ENCODE measurements at places on chromosomes 4 and X. TPM values are rescaled to one million over a fixed set of nuclear protein-coding genes. Genes with fewer than 3 reads are reported as not detected.
A peak's percentile ranks its signal among the peaks of the same experiment; 100 is the strongest.

- peak; percentile 63 for DNase-seq
These were observed 253.6 kb downstream of the CBLL2 start for GRCh38 chrX:22526339-22526738.

The TFDP3 gene
- not detected for polyA plus RNA-seq

DNA sequence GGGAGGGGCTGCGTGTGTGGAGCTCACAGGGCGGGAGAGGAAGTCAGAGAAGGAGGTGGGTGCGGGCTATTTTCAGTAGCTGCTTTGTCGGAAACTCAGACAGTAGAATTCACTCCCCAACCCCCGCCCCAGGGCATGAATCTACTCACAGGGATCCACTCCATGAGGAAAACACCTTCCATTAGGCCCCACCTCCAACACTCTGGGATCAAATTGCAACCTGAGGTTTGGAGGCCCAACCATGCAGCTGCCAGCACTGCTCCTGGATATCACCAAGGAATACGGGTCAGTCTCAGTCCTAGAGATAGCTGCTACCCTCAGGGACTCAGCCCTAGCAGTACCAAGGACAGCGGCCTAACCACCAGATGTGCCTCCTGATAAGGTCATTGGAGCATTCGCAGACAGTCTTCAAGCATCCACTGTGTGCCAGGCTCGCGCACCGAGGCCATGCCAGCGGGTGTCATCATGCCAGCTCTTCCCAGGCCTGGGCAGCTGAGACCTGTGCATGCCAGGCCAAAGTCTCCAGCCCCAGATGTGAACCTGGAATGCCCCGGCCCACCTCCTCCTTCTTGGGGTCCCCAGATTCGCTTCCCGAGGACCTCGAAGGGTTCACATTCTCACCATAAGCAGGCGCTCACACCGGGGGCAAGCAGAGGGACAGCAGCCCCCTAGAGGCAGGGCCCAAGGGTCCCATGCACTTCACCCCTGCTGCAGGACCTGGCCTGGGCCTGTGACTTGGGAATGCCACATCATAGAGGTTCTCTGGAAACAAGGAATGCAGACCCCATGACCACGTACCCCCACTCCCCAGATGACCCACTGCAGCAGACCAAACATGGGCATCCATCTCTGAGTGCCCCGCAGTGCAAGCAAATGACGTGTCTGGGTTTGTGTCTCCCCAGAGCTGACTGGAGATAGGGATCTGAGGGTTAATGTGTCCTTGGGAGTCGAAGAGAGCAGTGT, 102.3 kb downstream of the ADRA2C start:
- no peak for DNase-seq

DNA sequence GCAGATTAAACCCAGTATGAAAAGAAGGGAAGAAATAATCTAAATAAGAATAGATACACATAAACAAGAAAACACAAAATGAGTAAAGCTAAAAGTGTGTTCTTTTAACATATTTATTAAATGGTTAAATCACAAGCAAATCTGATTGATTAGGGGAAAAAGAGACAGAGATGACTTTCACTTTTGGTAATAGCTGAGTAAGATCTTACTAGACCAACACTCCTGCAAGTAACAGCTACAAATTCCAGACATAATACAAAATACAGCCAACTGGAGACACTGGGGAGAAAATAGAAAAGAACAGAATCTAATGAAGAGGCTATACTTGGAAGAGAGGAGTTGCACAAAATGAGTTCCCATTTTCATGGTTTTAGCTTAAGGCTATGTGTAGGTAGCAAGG, 33.5 kb downstream of the OR13H1 start:
- no peak for DNase-seq

The GYPA gene
- not detected for polyA plus RNA-seq

The PPBP gene
- polyA plus RNA-seq: 5.2 TPM

- DNase-seq: peak; percentile 62
These were observed 375 bp downstream of the FGFR3 start for GRCh38 chr4:1793496-1793840.

DNA sequence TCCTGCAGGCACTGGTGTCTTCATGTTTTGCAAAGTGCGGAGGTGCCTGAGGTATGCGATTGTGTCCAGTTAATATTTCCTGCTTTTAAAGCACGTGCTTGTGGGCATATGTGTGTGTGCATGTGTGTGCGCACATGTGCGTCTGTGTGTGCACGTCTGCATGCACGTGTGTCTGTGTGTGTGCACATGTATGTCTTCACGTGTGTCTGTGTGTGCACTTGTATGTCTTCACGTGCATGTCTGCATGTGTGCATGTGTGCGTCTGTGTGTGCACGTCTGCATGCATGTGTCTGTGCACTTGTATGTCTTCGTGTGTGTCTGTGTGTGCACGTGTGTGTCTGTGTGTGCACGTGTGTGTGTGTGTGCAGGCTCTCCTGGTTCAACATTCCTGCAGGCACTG, 49.5 kb downstream of the SHOX start:
- no peak for DNase-seq

DNA sequence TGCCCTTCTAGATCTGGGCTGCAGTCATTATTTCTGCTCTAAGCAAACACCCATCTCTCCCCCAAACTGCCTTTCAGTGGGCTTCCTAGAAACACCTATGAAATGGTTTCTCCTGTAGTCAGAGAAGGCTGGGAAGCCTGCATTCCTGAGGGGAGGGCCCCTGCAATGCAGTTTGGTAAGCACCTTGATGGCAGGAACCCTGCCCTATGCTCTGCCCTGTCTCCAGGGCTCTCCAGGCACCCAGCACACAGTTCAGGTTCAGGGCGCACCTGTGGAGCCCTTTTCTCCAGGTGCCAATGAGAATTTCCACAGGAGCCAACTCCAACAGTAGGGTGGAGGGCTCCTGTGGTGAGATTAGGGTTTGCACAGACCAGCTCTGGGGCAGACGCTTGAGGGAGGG, 69.1 kb upstream of the FBXW7 start:
- no peak for DNase-seq

- no peak for DNase-seq
These were observed 28.5 kb upstream of the SLC25A6 start for GRCh38 chrX:1420371-1420770.

GRCh38 chr4:163476761-163477438, 3.3 kb upstream of the TKTL2 start:
- no peak for DNase-seq

The LPAR4 gene
- polyA plus RNA-seq: not detected

DNA sequence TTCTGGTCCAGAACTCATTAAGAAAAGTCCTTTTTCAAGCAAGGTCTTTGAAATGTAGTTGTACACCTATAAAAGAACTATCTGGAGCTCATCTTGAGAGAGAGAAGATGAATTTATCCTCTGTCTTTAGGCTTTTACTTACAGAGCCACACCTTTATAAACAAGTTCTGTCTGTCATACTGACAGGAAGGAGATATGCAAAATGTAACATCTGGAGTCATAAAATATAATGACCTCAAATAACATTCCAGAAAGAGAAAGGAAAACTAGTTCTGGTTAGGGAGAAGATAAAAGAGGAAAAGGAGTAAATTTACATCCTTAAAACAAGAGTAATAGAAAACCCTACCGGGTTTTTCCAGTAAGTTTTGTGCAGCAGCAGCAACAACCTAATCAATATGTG, 1.3 kb downstream of the INPP4B start:
- no peak for DNase-seq

The HS3ST1 gene
- 17.7 TPM for polyA plus RNA-seq

The MAGEA3 gene
- not detected for polyA plus RNA-seq

GRCh38 chrX:29466456-29466855, 748.9 kb upstream of the MAGEB2 start:
- no peak for DNase-seq

- no peak for DNase-seq
These were observed 99.5 kb downstream of the FBXW7 start for GRCh38 chr4:152436384-152436783.

DNA sequence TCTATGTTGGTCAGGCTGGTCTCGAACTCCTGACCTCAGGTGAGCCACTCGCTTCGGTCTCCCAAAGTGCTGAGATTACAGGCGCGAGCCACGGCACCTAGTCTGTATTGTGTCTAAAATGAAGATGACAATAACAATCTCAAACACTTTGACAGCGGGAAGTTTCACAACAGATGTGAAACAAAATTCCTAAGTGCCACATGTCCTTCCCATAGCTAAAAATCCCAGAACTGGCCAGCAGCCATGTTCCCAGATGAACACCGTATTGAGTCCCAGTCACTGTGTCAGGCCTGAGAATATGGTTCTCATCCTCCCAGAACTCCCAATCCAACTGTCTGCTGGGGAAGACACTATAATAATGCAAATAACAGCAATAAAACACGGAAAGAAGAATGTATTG, 16.4 kb upstream of the KLHL8 start:
- DNase-seq: no peak

DNA sequence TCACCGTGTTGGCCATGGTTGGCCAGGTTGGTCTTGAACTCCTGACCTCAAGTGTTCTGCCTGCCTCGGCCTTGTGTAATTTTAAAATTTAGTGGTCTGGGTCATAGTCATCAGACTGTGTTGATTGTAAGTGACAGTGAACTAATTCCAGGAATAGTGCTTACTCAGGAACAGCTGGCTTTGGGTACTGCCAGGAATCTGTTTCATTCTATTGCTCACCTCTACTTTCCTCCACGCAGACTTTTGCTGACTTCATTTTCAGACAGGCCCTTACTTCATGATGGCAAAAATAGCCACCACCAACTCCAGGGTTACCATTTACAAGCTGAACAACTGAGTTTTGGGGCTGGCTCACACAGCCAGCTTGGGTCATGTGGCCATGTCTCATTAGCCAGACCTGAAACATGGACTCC, 54.6 kb downstream of the FNIP2 start:
- no peak for DNase-seq

The GABRG1 gene
- not detected for polyA plus RNA-seq

DNA sequence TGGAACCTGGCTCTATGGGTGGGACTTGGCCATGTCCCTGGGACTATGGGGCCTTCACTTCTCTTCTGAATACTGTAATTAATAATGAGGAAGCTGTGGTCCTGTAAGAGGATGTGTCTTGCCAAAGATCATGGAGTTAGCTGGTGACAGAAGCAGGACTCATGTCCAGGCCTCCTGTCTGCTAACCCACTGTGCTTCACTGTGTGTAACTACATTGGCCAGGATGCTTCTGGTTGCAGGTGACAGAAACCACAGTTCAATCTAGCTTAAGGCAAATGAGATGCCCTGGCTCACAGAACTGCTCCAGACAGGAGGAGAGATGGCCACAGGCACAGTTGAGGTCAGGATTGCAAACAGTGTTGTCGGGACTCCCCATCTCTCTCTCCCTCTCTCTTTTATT, 3.1 kb downstream of the MTMR1 start:
- peak; percentile 19 for DNase-seq

DNA sequence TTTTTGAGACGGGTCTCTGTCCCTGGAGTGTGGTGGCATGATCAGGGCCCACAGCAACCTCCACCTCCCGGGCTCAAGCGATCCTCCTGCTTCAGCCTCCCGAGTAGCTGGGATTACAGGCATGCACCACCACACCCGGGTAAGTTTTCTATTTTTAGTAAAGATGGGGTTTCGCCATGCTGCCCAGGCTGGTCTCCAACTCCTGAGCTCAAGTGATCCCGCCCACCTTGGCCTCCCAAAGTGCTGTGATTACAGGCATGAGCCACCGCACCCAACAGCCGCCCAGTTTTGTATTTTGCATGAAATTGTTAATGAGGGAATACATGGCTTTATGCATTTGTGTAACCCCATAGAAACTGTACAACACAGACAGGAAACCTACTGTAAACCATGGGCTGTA, 2.8 kb upstream of the ARHGAP4 start:
- no peak for DNase-seq

- DNase-seq: no peak
These were observed 59.3 kb downstream of the AFF1 start for GRCh38 chr4:86993909-86994681.

GRCh38 chr4:27084685-27085361, 224.2 kb downstream of the STIM2 start:
- DNase-seq: peak; percentile 8

The TASL gene
- polyA plus RNA-seq: 8.1 TPM

The HAND2 gene
- polyA plus RNA-seq: not detected

GRCh38 chr4:152344001-152344400, 191.9 kb downstream of the FBXW7 start:
- no peak for DNase-seq

The PRR32 gene
- not detected for polyA plus RNA-seq

The SPANXB1 gene
- not detected for polyA plus RNA-seq

The PRKG2 gene
- 0.61 TPM for polyA plus RNA-seq

GRCh38 chrX:118565853-118566252, 70.2 kb downstream of the DOCK11 start:
- DNase-seq: no peak

DNA sequence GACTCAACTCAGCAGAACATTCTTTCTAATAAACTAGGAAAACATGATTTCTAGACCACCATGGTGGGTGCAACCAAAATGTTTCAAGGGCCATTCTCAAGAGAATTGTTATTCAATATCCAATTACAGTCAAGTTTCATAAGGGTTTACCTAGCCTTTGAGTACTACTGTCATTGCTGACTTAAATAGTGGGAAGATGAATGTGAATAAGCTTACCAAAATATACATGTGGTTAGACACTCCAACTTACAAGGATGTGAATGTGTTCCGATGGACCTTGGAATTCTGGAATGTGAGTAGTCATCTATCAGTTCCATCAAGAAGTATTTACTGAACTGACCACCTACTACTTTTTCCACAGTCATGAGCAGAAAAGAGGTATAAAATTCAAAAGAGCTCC, 16.9 kb downstream of the SH3RF1 start:
- no peak for DNase-seq
